ENCODE measurements at places on chromosomes 6 and 20.

- DNase-seq: no peak
Observed at GRCh38 chr6:168554472-168554871, 113.5 kb downstream of the SMOC2 start.

- DNase-seq: no peak
Observed at GRCh38 chr20:24958506-24959385, 9.7 kb downstream of the CST7 start.

DNA sequence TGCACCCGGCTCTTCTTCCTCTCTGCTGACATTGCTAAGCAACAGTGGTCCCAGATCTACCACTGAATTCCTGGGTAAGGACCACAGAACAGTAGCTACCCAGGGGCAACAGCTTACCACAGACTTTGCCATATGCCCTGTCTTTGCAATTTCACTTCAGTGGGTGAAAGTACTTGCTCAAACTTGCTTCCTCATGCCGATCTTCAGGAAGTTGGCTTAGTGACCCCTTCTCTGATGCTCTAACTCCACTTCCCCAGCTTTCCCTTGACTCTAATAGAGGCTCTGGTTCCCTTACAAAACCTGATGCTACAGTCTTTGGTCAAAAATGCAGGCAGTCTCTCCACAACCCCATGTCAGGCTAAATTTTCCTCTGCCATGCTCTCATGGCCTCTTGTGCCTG lies 3.3 kb upstream of the TAAR5 start:
- no peak for DNase-seq

- DNase-seq: peak; percentile 60
Observed at GRCh38 chr6:3456898-3457709, at the start of gene SLC22A23. Gene SLC22A23 (minus strand): TSS chr6:3457050. CDS start chr6:3456559, 491 bp downstream.

GRCh38 chr6:31090973-31091364 lies 21.4 kb downstream of the C6orf15 start:
- no peak for DNase-seq

GRCh38 chr20:15627089-15627488 lies 946.2 kb downstream of the KIF16B start:
- no peak for DNase-seq

DNA sequence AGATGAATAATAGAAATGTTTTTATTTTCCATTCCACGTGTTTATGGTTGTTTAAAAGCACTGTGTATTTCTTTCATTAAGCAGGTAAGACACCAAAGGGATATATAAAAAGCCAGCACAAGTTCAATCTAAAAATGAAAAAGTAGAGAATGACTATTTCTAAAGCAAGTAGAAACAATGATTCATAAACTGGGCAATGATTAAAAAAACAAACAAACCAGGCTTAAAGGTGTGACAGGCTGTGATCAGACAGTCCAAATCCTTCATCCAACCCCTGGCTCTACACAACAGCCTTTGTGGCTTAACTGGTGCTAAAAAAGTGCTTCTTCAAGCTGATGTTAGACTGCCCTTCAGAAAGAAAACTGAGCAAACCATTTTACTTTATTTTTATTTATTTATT lies 45.7 kb upstream of the TSHZ2 start:
- DNase-seq: peak; percentile 71

All from mammary epithelial cell (primary cell).